Muscle of back (tissue), 13 donors: ENCODE measurements at places on chromosomes 5 and 9.

GRCh38 chr5:111810112-111810511 lies 53.1 kb upstream of the NREP start:
- DNase-seq, result no peak

GRCh38 chr9:126453156-126453963 lies 126.7 kb downstream of the MVB12B start:
- DNase-seq, result no peak

DNA sequence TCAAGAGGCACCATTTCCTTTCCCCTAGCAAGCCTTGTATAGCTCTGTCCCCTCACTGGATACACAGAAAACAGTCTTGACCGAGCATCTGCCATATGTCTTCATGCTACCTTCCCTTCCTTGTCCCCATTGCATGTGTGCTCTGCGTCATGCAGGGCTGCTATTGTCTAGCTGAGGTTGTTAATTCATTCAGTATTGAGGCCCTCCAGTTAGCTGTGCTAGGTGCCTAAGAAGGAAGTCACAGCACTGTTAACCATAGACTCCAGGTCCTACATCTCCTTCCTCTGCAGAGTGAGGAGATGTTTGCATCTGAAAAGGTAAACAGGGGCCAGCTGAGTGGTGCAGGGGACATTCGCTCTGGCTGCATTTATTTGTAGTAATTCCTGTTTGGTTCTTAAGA lies 48.2 kb downstream of the SLC1A3 start:
- DNase-seq, result no peak

GRCh38 chr5:24163091-24163490 lies 481.7 kb downstream of the CDH10 start:
- DNase-seq, result no peak

GRCh38 chr9:108271646-108272348 lies 584.0 kb downstream of the ACTL7B start:
- DNase-seq, result peak; percentile 81

DNA sequence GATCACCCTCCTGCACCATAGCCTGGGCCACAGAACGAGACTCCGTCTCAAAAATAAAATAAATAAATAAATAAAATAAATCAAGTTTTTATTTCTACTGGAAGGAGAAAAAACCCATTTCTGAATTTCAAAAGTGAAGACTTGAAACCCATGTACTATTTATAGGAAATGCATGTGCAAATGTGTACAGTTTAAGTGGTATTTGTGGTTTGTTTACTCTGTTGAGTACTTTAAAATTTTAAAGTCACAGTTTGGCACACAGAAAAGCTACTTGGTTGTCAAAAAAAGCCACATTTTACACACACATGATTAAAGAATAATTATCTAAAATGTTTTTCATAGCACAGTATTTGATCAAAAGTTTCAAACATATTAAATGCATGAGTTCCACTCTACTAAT lies 43.6 kb downstream of the NR3C1 start:
- DNase-seq, result no peak

DNA sequence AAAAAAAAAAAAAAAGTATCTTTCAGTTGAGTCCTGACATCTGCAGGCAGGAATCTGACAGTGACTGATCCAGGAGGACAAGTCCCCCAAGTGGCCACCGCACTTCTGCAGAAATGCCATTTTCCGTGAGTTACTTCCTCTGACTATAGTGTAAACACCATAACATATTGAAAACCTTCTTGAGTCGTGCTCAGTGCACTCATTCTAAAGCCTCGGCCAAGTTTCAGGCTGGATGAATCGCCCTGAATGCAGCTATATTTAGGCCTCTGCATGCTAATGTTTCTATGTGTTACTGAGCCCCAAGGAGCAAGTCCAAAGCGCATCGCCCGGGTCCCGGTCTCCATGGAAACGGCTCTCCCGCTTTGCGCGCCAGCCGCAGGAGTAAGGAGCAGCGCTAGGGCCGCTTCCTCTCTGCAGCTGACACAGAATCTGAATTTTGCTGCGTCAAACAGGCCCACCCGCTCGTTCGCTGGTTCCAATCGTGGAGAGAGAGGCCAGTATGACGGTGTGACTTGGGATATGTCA lies 335.4 kb downstream of the MSX2 start:
- peak; percentile 78 for DNase-seq

- DNase-seq, result peak; percentile 3
Observed at GRCh38 chr5:118185018-118185417, 803.3 kb downstream of the DTWD2 start.

- peak; percentile 26 for DNase-seq
Observed at GRCh38 chr5:32646061-32646969, 61.0 kb downstream of the SUB1 start.

GRCh38 chr9:131419026-131419614 lies 25.2 kb downstream of the PRRC2B start:
- DNase-seq, result no peak

DNA sequence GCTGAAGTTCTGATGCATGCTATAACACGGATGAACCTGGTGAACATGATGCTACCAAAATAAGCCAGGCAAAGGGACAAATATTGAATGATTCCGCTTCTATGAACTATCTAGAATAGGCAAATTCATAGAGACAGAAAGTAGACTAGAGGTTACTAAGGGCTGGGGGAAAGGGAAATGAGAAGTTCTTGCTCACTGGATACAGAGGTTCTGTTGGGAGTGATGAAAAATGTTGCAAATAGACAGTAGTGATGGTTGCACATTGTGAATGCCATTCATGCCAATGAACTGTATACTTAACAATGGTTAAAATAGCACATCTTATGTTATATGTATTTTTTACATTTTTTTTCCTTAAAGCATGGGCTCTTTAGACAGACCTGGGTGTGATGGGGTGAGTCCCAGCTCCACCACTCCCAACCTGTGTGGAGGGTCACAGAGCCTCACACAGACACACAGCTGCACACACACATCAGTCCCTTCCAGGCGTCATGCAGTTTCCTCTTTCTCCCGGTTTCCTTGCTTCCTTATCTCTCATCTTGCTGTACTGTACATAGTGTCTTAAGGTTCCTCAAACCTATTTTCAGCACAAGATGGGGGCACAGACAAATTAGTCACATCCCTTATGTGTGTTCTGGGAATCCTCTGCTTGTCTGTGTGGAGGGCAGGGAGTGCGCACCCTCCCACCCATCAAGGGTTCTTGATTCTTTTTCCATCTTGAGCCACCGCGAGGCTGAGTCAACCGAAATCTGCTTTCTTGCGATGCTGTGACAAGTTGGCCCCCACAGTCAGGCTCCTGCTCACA lies 192.9 kb downstream of the CRB2 start:
- DNase-seq, result no peak

DNA sequence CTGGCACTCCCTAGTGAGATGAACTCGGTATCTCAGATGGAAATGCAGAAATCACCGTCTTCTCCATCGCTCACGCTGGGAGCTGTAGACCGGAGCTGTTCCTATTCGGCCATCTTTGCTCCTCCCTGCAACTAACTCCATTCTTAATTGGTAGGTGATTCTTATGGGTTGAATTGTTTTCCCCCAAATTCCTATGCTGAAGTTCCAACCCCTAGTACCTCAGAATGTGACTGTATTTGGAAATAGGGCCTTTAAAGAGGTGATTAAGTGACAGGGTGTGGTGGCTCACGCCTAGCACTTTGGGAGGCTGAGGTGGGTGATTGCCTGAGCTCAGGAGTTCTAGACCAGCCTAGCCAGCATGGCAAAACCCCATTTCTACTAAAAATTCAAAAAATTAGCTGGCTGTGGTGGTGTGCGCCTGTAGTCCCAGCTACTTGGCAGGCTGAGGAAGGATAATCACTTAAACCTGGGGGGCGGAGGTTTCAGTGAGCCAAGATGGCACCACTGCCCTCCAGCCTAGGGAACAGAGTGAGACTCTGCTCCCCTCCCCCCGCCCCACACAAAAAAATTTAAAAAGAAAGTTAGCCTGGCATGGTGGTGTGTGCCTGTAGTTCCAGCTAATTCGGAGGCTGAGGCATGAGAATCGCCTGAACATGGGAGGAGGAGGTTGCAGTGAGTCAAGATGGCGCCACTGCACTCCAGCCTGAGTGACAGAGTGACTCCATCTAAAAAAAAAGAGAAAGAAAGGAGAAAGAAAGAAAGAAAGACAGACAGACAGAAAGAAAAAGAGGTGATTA lies 25.2 kb upstream of the FOCAD start:
- DNase-seq, result no peak

GRCh38 chr9:115764645-115765044 lies 388.9 kb upstream of the PAPPA start:
- no peak for DNase-seq

- no peak for DNase-seq
Observed at GRCh38 chr5:150299571-150300327, 3.0 kb downstream of the ARSI start.

DNA sequence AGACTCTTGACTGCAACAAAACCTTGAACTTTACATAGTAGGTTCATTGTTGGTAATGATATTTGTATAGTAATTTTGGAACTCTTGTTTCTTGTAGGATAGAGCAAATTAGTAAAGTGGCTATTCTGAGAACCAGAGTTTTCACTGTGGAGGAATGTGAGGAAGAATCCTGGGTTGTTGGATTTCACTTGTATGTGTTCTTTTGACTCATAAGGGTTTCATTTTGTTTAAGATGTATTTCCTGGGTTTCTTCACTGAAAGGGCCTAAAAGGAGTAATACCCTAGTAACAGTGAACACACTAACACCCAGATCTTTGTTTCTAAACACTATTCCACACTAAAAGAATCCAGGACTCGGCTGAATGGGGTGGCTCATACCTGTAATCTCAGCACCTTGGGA lies 20.1 kb downstream of the TTC1 start:
- DNase-seq, result no peak

- peak; percentile 75 for DNase-seq
Observed at GRCh38 chr5:117497601-117498000, 923.0 kb upstream of the SEMA6A start.

GRCh38 chr5:77008413-77008812 lies 21.8 kb upstream of the AGGF1 start:
- no peak for DNase-seq

GRCh38 chr5:68141494-68141893 lies 74.1 kb upstream of the PIK3R1 start:
- DNase-seq, result no peak

DNA sequence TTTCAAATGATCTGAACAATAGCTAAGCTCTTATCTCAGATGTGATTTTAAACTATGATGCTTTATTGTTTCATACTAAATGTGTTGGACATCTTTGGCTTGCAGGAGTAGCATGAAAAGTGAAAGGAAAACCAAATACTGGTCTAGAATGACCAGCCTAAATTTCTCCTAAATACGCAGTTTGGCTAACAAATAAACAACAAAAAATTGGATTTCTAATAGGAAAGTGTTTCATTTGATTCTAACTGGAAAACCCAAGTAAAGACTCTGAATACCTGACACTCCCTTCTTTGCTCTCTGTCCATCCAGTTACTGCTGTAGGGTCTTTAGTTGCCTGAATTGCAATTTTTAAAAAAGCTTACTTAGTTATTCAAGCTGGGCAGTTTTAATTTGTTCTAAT lies 111.7 kb upstream of the ACOT12 start:
- DNase-seq, result no peak

DNA sequence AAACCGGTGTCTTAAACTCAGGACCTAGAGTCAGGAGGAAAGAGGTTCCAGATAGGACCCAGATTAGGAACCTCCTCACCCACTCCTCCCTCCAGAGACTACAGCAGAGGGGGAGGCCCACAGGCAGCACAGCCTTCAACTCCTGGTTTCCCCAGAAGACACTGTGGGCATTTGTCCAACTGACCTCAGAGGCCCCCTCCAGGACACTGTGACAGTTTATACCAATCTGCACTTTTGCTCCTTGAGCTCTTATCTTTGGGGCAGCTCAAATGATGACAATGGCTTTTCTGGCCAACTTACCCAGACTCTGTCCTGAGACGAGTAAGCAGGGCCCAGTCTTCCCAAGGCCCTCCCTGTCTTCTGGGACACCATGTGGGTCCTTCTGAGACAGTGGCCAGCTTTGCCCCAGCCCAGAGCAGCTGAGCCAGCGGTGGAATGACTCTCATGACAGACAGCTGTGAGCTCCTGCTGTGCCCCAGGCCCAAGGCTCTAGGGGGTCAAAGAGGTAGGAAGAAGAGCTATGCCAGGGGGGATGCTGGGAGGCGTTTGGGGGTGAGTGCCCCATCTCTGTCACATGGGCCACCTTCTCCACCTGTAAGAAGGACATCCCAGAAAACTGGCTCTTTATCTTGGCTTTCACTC lies 14.3 kb downstream of the OR2V2 start:
- no peak for DNase-seq

GRCh38 chr5:83430130-83431010 lies 41.2 kb upstream of the VCAN start:
- DNase-seq, result peak; percentile 17

DNA sequence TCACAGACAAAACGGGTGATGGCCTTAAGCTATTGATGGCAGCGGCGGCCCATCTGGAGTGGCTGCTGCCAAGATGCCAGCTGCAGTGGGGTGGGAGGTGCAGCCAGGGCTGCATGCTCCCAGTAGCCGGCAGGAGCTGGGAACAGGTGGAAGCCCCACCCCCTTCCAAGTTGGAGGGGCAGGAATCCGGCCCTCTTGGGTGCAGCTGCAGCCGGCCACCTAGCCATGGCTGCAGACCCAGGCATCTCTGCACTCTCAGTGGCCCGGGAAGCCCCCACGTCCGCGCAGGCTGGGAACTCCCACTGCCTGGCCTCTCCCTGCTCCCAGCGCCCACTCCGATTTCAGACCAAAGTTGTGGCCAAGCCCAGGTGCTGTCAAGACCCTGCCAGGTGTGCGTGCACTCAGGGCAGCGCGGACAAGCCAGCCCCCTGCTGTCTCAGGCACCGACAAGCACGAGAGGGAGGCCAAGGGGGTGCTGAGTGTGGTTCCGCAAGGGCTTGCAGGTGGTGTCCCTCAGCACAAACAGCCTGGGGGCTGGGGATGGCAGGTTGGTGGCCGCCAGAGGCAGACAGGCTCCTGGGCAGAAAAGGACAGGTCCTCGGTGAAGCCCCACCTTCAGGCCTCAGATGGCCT lies 115.1 kb upstream of the TSLP start:
- DNase-seq, result no peak

DNA sequence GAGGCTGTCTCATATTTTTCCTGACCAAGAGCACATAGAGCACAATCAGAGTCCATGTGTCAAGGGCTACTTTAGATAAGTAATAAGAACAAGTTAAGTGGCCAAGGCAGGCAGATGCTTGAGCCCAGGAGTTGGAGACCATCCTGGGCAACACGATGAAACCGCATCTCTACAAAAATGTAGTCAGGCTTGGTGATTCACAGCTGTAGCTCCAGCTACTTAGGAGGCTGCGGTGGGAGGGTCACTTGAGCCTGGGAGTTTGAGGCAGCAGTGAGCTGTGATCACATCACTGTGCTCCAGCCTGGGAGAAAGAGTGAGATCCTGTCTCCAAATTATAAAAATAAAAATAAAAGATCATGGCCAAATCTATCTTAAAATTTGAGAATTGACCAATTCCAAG lies 767.9 kb upstream of the CTNND2 start:
- no peak for DNase-seq

GRCh38 chr5:87457706-87458105 lies 45.0 kb upstream of the CCNH start:
- DNase-seq, result no peak

- no peak for DNase-seq
Observed at GRCh38 chr5:139379626-139380449, 3.3 kb downstream of the SLC23A1 start.
